ENCODE measurements at places on chromosomes 1 and 21.

GRCh38 chr1:166884971-166885370 is 8.9 kb upstream of the TADA1 start:
- no peak for DNase-seq

DNA sequence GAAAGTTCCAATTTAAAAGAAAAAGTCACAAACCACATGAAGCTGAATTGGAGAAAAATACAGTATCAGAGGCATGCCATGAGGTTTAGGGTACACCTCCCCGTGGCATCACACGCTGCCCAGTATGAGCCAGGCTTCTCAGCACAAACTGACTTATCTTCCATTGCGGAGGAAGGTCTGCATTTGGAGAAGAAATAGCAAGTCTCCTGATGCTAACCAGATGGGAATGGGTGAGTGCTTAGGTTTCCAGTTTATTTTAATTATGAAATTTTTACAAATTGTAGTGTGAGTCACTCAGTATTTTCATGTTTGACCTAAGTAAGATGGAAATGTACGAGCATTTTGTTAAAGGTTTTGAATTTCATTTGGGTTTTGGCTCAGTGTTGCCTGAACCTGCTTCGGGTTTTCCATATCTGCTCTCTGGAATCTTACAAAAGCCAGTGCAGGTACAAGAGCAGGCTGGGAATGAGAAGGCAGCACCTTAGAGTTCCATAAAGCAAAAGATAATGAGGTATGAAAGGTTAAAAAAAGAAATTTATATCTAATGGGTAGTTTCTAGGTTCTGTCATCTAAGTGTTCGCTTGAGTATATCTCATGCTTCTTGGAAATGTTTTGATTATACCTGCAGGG is 213.9 kb downstream of the PATJ start:
- DNase-seq = no peak

DNA sequence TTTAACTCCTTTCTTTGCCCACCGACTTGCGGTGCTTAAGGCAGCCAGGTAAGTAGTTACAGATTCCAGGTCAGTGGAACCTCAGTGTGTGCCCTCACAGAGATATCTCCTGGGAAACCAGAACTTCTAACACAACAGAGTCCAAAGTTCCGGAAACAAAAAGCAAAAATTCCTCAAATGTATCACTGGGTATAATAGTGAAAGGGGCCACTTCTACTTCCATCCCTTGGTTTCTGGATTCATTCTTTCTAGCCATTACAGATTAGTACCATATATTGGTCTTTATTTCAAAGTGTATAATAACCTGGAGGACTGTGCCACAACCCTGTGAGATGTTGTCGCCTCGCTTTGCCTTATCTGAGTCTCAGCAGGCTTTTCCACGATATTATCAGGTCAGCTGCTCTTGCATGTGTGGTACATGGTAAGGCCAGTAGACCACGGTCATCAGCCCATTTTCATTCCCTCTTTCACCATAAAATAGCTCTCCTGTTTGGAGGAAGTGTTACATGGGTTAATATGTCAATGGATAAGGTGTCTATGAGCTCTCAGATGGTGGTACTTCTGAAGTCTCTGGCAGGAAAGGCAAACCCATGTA is 14.9 kb upstream of the VASH2 start:
- no peak for DNase-seq

- DNase-seq = peak; percentile 62
Observed at GRCh38 chr1:12473596-12474362, 144.2 kb downstream of the DHRS3 start.

- DNase-seq = no peak
Observed at GRCh38 chr1:8663915-8664329, 153.5 kb downstream of the RERE start.

- no peak for DNase-seq
Observed at GRCh38 chr1:110160538-110161100, 10.3 kb downstream of the SLC6A17 start.

GRCh38 chr1:151520359-151520758 is 9.2 kb downstream of the CGN start:
- DNase-seq = no peak

DNA sequence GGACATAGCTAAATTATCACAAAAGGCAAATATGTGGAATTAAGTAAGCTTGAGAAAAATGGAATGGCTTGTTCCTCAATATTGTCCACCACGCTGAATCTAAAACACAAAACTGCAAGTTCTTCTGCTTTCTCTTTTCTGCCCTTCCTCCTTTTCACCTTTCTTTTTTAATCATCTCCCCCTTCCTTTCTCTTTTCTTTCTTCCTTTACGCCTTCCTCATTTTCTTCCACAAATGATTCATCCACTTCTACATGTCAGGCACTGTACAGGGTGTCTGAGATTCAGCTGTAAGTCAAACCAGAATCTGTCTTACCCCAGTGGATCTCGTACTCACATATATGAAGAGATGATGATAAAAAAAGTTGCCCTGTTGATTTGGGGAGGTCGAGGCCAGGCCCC is 1182.5 kb downstream of the MRPL39 start:
- DNase-seq = no peak

DNA sequence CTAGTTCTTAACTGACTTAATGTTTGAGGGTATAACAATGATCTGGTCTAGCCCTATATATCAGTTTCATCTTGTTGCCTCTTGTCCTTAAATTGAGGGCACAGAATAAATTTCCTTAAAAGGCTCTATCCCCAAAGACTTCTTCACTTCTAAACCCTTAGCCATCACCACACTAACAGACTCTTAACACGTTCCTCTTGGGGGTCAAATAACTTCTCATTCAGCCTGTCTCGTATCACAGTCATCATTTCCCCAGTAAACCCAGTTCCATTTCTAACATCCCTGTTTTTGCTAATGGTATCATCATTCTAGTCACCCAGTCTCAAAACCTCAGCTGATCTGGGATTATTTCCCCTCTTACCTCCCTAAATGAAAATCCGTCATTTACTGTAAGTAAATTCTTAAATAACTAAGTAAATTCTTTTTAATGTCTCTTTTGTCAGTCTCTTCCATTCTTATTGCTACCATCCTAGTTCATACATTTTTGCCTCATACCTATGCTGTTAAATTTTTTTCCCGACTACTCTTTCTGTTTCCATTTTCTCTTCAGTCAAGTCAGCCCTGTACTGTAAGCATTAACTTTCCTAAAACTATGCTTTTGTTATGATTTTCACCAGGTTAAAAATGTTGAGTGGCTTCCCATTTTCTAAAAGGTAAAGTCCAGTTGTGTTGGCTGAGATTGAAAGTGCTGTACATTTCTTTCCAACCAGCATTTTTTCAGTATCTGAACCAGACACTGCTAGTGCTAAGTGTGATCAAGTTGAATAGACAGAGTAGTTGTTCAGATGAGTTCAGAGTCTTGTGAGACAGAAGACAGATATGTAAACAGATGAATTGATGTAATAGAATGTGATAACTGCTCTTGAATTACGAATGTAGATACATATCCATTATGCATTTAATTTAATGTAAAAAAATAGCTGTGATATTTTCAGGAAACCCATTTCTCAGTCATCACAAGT is 6.9 kb downstream of the CTTNBP2NL start:
- no peak for DNase-seq
